ENCODE measurements at places on chromosomes 4 and X.

DNA sequence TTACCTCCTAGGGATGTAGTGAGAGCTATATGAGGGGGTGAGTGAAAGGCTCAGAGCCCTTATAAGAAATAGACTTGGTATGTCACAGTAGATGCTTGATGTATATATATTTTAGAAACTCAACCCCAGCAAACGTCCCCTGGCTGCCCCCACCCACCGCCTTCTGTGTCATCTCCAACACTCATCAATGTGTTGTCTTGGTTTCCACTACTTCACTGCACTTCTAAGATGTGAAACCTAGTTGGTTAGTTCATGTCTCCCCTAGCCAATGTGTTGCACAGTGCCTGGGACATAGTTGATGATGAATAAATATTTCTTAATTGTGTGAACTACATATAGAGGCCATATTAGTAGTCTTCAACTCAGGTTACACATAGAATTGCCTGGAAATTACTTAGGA, 4.4 kb downstream of the FGFBP2 start:
- DNase-seq, result no peak

DNA sequence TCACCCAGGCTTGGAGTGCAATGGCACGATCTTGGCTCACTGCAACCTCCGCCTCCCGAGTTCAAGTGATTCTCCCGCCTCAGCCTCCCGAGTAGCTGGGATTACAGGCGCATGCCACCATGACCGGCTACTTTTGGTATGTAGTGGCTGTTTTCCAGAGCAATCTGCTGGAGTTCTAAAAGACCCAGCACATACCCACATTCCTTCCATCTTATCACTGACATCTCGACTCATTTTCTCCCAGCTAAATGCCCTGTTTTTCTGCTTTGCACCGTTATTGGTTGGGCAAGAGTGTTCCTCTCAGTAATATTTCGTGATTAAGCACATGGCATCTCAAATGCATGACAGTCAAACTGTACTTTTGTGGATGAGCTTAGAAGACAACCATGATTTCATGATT, 53.7 kb downstream of the PRKX start:
- no peak for DNase-seq

- no peak for DNase-seq
These were observed 57.8 kb upstream of the SLC39A8 start for GRCh38 chr4:102403116-102403515.

DNA sequence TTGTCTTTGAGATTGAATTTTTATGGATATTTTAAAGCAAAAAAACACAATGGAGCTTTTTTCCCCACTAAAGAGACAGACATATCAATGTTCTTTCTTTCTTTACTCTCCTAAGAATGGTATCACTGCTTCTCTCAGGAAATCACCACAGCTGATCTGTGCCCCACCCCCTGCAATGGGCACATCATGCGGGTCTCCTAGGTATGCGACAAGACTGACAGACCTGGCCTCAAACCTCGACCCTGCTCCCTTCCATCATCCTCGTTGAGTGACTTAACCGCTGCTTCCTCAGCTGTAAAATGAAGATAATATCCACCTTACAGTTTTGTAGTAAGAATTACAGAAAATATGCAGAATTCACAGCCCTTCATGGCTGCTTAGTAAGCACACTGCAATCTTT, 58.3 kb downstream of the LEF1 start:
- no peak for DNase-seq

- no peak for DNase-seq
These were observed 44.7 kb downstream of the SLC10A7 start for GRCh38 chr4:146477054-146477453.

GRCh38 chrX:41118156-41118555, 32.9 kb downstream of the USP9X start:
- no peak for DNase-seq

DNA sequence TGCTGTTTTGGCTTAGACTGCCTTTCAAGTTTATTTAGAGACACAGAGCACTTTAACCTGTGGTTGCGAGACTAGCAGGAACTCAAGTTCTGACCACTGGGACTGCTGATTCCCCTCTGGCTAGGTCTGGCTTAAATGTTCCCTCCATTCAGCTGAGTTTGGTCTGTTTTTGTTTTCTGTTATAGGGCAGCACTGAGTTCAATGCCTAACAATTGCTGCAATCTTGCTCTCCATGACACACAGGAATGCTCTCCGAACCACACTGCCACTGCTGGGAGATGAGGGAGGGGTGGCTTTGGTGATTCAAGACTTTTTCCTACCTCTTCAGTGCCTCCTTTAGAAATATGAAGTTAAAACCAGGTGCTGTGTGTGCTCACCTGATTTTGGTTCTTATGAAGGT, 106.3 kb upstream of the EOLA2 start:
- no peak for DNase-seq

GRCh38 chrX:48720577-48721250, 24.2 kb downstream of the SUV39H1 start:
- no peak for DNase-seq

- DNase-seq, result no peak
These were observed 153.5 kb upstream of the FAM241A start for GRCh38 chr4:111991797-111992196.

DNA sequence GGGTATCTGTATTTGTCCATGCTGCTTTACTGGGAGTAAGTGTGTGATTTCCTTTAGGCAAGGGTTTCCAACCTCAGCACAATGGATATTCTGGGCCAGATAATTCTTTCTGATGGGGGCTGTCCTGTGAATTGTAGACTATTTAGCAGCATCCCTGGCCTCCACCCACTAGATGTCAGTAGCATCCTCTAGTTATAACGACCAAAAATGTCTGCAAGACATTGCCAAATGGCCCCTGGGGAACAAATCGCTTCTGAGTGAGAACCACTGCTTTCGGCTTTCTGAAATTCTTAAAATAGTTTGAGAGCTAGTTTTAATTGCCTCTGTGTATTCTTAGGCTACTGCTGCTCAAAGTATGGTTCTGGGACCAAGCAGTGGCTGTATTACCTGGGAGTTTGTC, 81.2 kb upstream of the GPM6B start:
- no peak for DNase-seq

- DNase-seq, result no peak
These were observed 13.5 kb downstream of the NSUN7 start for GRCh38 chr4:40763228-40763716.

DNA sequence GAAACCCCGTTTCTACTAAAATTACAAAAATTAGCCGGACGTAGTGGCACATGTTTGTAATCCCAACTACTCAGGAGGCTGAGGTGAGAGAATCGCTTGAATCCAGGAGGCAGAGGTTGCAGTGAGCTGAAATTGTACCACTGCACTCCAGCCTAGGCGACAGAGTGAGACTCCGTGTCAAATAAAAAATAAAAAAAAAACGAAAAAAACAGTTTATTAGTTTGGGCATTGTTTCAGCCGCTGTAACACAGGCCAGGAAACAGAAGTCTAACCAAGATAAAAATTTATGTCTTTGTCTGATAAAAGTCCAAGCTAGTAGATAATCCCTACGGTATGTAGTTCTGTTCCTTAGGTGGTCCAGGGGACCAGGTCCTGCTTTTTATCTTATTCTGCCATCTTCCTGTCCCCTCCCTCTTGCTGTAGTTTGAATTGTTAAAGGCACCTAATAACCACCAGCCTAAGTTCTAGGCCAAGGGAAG, 21.4 kb downstream of the USO1 start:
- no peak for DNase-seq
